ENCODE measurements at places on chromosomes 12 and 14. TPM values are rescaled to one million over a fixed set of nuclear protein-coding genes. Genes with fewer than 3 reads are reported as not detected.

The LIN7A gene
- 8.9 TPM for total RNA-seq

The ANKS1B gene
- total RNA-seq = 41.7 TPM

The CLBA1 gene
- 3.2 TPM for total RNA-seq

The COCH gene
- total RNA-seq = 0.71 TPM

The PRICKLE1 gene
- 12.2 TPM for total RNA-seq

The KCNH5 gene
- total RNA-seq = 0.27 TPM

The RD3L gene
- not detected for total RNA-seq

The HRK gene
- total RNA-seq = under 0.01 TPM

The FSCB gene
- not detected for total RNA-seq

The RNASE2 gene
- total RNA-seq = 2.1 TPM

The KRT5 gene
- total RNA-seq = not detected

The FLRT2 gene
- 6.8 TPM for total RNA-seq

GRCh38 chr12:7797698-7798398 is 8.6 kb downstream of the NANOG start:
- H3K27ac ChIP-seq = no peak overlapping the region
- H3K4me1 ChIP-seq = no peaks in the 10 kb centered on the region
- no peak for DNase-seq
- no peaks in the 10 kb centered on the region for H3K36me3 ChIP-seq
- no peak overlapping the region for H3K4me3 ChIP-seq
- H3K27me3 ChIP-seq = no peaks in the 10 kb centered on the region

- H3K4me3 ChIP-seq = no peak overlapping the region
- H3K27ac ChIP-seq = no peak overlapping the region
- no peak for DNase-seq
- no peaks in the 10 kb centered on the region for H3K36me3 ChIP-seq
- H3K4me1 ChIP-seq = peaks cover 9% of the 10 kb centered on the region
- H3K27me3 ChIP-seq = no peaks in the 10 kb centered on the region
Measured at GRCh38 chr12:119692997-119693396, 25.1 kb downstream of the PRKAB1 start.

DNA sequence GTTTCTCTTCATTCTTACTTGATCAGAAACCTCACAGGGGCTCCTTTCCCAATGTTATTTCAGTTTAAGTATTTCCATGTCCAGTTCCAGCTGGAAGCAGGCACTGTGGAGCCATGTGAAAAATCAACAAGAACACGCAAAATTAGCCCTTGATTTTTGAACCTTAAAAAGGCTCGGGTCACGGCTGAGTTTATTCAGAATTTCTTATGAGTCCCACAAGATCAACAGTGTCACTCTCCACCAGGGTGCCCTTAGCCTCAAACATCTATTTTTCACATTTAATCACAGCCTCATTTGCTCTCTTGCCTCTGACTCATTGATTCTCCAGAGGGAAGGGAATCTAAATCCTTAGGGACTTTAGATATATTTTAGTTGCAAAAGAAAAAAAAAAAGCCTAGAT is 157.7 kb upstream of the AVPR1A start:
- H3K4me1 ChIP-seq = no peaks in the 10 kb centered on the region
- H3K27me3 ChIP-seq = no peaks in the 10 kb centered on the region
- H3K27ac ChIP-seq = no peak overlapping the region
- no peak for DNase-seq
- H3K36me3 ChIP-seq = no peaks in the 10 kb centered on the region
- no peak overlapping the region for H3K4me3 ChIP-seq

DNA sequence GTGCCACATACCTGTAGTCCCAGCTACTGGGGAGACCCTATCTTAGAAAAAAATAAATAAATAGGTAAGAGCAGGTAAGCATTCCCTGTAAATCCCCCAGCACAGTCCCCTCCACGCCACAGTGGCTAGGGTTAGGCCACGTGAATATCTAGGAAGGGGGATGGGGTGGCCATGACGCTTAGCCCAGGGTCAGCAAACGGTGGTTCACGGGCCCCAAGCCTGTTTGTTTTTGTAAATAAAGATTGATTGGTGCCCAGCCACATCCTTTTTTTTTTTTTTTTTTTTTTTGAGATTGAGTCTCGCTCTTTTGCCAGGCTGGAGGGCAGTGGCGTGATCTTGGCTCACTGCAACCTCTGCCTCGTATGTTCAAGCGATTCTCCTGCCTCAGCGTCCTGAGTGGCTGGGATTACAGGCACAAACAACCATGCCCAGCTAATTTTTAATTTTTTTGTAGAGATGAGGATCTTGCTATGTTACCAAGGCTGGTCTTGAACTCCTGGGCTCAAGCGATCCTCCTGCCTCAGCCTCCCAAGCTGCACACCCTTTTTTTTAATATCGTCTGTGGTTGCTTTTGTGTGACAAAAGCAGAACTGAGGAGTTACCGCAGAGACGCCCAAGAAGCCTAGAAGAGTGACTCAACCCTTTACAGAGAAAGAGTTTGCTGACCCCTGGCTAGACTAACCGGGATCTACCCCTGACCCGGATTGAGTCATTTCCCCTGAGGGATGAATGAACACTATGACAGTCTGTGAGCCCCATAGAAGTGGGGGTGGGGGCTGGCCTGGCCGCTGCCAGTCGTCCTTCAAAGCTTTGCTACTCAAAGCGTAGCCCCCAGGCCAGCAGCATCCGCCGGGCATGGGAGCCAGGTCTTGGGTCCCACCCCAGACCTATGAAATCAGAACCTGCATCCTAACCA is 113.7 kb upstream of the NCOR2 start:
- no peaks in the 10 kb centered on the region for H3K27me3 ChIP-seq
- no peaks in the 10 kb centered on the region for H3K36me3 ChIP-seq
- H3K4me1 ChIP-seq = peaks cover 74% of the 10 kb centered on the region
- no peak for DNase-seq
- H3K27ac ChIP-seq = peak overlapping the region; percentile 93

- H3K36me3 ChIP-seq = peaks cover 3% of the 10 kb centered on the region
- no peak overlapping the region for H3K27ac ChIP-seq
- no peaks in the 10 kb centered on the region for H3K4me1 ChIP-seq
- H3K4me3 ChIP-seq = no peak overlapping the region
- no peak for DNase-seq
Measured at GRCh38 chr14:35134329-35135123, 12.2 kb downstream of the PRORP start.

- H3K27me3 ChIP-seq = no peaks in the 10 kb centered on the region
- no peak overlapping the region for H3K27ac ChIP-seq
- no peak for DNase-seq
- no peaks in the 10 kb centered on the region for H3K36me3 ChIP-seq
- no peak overlapping the region for H3K4me3 ChIP-seq
Measured at GRCh38 chr12:6758506-6759095, 5.7 kb upstream of the MLF2 start.

DNA sequence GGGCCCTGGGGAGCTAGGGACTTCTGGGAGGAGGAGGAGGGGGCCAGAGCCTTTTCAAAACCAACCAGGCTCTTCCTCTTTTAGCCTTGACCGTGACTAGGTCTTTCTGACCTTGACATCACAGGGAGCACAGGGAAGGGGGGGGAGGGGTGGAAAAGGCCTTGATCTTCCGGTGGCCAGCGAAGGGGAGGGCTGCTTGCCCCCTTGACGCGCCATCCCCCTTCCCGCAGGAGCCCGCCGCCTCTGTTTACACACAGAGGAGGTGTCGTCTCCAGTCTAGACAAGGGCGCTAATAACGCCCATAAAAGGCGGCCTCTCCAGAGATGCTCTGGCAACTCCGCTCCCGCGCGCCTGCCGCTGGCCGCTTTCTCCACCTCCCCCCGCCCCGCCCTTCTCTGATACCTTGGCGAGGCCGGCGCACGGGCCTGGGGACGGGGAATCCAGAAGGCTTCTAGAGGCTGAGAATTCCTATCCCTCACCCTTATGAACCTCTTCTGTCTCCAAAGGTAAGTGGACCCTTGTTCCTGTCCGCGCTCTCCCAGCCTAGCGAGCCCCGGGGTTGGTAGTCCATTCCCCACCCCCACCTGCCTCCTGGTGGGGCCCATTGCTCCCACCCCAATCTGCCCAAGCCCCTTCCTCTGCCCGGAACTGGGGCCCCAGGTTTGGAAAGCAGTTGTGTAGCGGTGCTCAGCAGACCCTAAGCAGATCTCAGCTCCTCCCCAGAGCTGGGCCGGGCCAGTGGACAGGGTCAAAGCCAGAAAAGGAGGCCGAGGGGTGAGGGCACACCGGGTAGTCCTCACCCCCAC is 4.9 kb upstream of the HOXC12 start:
- H3K4me3 ChIP-seq = no peak overlapping the region
- H3K27me3 ChIP-seq = peaks cover 80% of the 10 kb centered on the region
- no peaks in the 10 kb centered on the region for H3K36me3 ChIP-seq
- peaks cover 12% of the 10 kb centered on the region for H3K4me1 ChIP-seq

GRCh38 chr12:26195250-26195640 is at the start of gene SSPN:
Gene SSPN, plus strand, starts transcription at chr12:26195573. Its CDS starts 100 bp downstream, at chr12:26195673.
- H3K27ac ChIP-seq = peak within 1 kb of the TSS; percentile 89
- H3K27me3 ChIP-seq = no peaks in the 10 kb centered on the region
- peaks cover 32% of the 10 kb centered on the region for H3K4me1 ChIP-seq
- DNase-seq = peak; percentile 91
- peak within 1 kb of the TSS; percentile 76 for H3K4me3 ChIP-seq

GRCh38 chr14:52349731-52350130 is 35.6 kb downstream of the PTGER2 start:
- no peak overlapping the region for H3K4me3 ChIP-seq
- H3K4me1 ChIP-seq = no peaks in the 10 kb centered on the region
- no peaks in the 10 kb centered on the region for H3K36me3 ChIP-seq
- no peak for DNase-seq

- no peaks in the 10 kb centered on the region for H3K27me3 ChIP-seq
- H3K27ac ChIP-seq = no peak overlapping the region
- no peaks in the 10 kb centered on the region for H3K4me1 ChIP-seq
- H3K4me3 ChIP-seq = no peak overlapping the region
- DNase-seq = no peak
- no peaks in the 10 kb centered on the region for H3K36me3 ChIP-seq
Measured at GRCh38 chr12:78403136-78403535, 461.4 kb upstream of the SYT1 start.

GRCh38 chr12:46131732-46132469 is 136.9 kb downstream of the SLC38A1 start:
- no peaks in the 10 kb centered on the region for H3K4me1 ChIP-seq
- H3K27ac ChIP-seq = no peak overlapping the region
- no peak overlapping the region for H3K4me3 ChIP-seq
- DNase-seq = no peak
- no peaks in the 10 kb centered on the region for H3K36me3 ChIP-seq

DNA sequence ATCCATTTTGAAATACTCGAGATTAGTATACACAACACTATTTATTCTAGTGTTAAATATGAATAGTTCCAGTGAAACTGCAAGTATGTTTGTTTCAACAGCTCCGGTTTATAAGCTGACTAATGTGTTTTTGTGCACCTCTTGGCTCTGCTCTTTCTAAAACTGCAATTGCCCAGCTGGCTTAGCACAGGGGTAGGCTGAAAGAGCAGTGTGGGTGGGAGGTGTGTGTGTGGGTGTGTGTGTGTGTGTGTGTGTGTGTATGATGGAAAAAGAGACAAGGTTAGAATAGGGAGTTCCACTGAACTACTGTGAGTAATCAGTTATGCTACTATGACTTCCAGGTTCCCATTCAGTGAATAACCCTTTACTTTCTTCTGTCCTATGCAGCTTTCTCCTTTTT is 37.8 kb upstream of the DDHD1 start:
- no peaks in the 10 kb centered on the region for H3K4me1 ChIP-seq
- no peak overlapping the region for H3K27ac ChIP-seq
- no peak for DNase-seq
- no peak overlapping the region for H3K4me3 ChIP-seq
- no peaks in the 10 kb centered on the region for H3K27me3 ChIP-seq

GRCh38 chr12:20350495-20350894 is 17.8 kb upstream of the PDE3A start:
- DNase-seq = no peak
- no peak overlapping the region for H3K4me3 ChIP-seq
- no peaks in the 10 kb centered on the region for H3K36me3 ChIP-seq
- peaks cover 21% of the 10 kb centered on the region for H3K4me1 ChIP-seq
- no peaks in the 10 kb centered on the region for H3K27me3 ChIP-seq

GRCh38 chr12:45675534-45675933 is 54.0 kb upstream of the ARID2 start:
- no peak for DNase-seq
- no peaks in the 10 kb centered on the region for H3K27me3 ChIP-seq
- no peaks in the 10 kb centered on the region for H3K36me3 ChIP-seq
- no peaks in the 10 kb centered on the region for H3K4me1 ChIP-seq

GRCh38 chr12:91926848-91927247 is 218.8 kb downstream of the BTG1 start:
- peaks cover 11% of the 10 kb centered on the region for H3K4me1 ChIP-seq
- no peak overlapping the region for H3K4me3 ChIP-seq
- no peak for DNase-seq
- no peaks in the 10 kb centered on the region for H3K27me3 ChIP-seq
- no peak overlapping the region for H3K27ac ChIP-seq
- no peaks in the 10 kb centered on the region for H3K36me3 ChIP-seq

GRCh38 chr12:108838194-108839017 is 19.0 kb downstream of the SSH1 start:
- H3K4me1 ChIP-seq = peaks cover 75% of the 10 kb centered on the region
- peak overlapping the region; percentile 67 for H3K27ac ChIP-seq
- H3K4me3 ChIP-seq = no peak overlapping the region
- peaks cover 3% of the 10 kb centered on the region for H3K36me3 ChIP-seq
- peak; percentile 92 for DNase-seq

- no peaks in the 10 kb centered on the region for H3K4me1 ChIP-seq
- no peak overlapping the region for H3K27ac ChIP-seq
- DNase-seq = no peak
- H3K27me3 ChIP-seq = no peaks in the 10 kb centered on the region
- H3K36me3 ChIP-seq = no peaks in the 10 kb centered on the region
- no peak overlapping the region for H3K4me3 ChIP-seq
Measured at GRCh38 chr12:49304161-49304560, 9.2 kb downstream of the PRPH start.

DNA sequence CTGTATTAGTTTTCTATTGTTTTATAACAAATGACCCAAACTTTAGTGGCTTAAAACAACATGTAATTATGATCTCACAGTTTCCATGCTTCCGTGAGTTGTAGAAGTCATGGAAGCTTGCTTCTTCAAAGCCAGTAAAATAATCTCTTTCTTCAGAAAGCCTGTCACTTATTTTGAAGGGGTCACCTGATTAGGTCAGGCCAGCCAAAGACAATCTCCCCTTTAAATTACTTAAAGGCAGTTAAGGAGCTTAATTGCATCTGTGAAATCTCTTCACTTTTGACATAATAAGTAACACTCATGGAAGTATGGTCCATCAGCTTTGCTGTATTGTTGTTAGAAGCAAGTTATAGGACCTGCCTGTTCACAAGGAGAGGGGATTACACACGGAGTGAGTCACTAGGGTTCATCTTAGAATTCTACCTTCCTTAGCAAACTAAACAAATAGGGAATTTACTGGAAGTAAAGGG is 89.8 kb downstream of the FAR2 start:
- no peaks in the 10 kb centered on the region for H3K4me1 ChIP-seq
- DNase-seq = no peak
- no peaks in the 10 kb centered on the region for H3K27me3 ChIP-seq
- H3K36me3 ChIP-seq = no peaks in the 10 kb centered on the region
- no peak overlapping the region for H3K4me3 ChIP-seq
- H3K27ac ChIP-seq = no peak overlapping the region

All from sigmoid colon (tissue), 7 donors.